ENCODE measurements at places on chromosomes 16 and 17.
A peak's percentile ranks its signal among the peaks of the same experiment; 100 is the strongest.

GRCh38 chr16:924806-925205 lies 46.0 kb downstream of the LMF1 start:
- DNase-seq = no peak

- DNase-seq = no peak
Measured at GRCh38 chr17:28618464-28618863, 4.5 kb upstream of the RSKR start.

DNA sequence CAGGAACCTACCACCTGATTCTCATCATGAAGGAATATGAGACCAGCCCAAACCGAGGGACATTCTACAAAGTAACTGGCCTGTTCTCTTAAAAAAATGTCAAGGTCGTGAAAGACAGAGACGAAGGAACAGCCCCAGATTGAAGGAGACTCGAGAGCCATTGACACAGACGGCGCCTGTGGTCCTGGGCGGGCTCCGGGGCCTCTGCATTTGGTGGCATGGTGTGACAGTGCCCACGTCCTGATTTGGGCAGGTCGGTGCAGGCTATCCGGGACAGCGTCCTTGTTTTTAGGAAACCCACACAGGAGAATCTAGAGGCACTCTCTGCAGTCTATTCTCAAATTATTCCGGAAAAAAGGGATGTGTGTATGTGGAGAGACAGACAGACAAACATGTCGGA lies 64.1 kb downstream of the ADCY9 start:
- DNase-seq = no peak

GRCh38 chr17:48611681-48612455 lies 1.1 kb upstream of the HOXB7 start:
- no peak for DNase-seq

- DNase-seq = no peak
Measured at GRCh38 chr16:72241930-72242329, 70.0 kb upstream of the PMFBP1 start.

DNA sequence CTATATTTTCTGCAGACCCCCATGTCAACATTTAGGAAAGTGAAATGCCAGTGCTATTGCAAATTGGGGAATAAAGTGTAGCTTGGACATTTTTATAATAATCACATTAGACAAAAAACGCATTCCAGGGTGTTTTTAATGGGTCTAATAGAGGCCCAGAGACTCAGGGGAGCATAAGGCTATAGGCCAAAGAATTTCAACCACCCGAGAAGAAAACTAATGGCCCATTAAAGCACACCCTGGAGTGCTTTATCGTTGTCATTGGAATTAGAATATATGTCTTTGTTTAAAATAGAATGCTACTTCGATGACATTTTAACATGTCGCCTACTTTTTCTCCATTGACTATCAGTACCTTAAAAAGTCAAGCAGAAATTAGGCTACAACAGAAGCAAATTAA lies 414.1 kb upstream of the CDH8 start:
- no peak for DNase-seq

DNA sequence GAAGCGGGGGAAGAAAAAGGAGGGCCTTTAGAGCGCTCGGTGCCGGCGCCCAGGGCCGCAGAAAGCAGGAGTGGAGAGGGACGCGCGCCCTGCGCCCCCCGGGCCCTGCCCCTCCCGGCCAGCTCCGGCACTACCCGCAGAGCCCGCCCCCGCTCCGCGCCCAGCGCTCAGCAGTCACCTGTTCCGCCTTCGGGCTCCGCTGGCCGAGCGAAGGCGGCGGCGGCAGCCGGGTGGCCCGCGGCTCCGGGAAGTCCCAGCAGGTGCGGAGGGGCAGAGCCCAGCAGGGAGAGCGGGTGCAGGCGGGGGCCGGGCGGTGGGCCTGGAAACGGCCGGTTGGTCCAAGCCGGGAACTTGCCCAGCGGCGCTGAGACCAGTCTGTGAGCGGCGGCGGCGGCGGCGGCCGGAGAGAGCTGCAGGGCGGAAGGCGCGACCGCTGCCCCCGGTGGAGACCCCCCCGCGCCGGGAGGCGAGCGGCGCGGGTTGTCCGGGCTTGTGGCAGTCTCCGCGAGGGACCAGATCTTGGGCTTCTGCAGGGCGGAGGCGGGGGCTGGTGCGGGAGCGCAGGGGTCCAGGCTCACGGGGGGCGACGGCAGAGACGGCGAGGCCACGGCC lies 2.2 kb downstream of the IRX3 start:
- no peak for DNase-seq

DNA sequence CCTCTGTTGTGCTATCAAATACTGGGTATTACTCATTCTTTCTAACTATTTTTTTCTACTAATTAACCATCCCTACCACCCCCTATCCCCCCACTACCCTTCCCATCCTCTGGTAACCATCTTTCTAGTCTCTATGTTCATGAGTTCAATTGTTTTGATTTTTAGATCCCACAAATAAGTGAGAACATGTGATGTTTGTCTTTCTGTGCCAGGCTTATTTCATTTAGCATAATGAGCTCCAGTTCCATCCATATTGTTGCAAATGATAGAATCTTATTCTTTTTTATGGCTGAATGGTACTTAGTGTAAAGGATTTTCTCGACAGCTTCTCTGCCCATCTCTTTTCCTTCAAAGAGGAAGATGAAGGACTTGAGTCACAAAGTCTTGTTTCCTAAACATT lies 138.0 kb upstream of the CPHXL start:
- DNase-seq = no peak

DNA sequence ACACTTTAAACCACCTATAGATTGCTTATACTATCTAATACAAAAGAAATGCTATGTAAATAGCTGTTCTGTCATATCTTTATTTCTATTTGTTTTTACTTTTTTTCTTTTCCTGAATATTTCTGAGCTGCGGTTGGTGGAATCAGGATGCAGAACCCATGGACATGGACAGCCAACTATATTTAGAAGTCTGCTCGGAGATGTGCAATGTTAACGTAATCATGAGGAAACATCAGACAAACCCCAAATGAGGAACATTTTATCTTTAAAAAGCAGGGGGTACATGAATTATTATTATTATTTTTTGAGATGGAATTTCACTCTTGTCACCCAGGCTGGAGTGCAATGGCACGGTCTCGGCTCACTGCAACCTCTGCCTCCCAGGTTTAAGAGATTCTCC lies 31.4 kb upstream of the GHDC start:
- DNase-seq = no peak

DNA sequence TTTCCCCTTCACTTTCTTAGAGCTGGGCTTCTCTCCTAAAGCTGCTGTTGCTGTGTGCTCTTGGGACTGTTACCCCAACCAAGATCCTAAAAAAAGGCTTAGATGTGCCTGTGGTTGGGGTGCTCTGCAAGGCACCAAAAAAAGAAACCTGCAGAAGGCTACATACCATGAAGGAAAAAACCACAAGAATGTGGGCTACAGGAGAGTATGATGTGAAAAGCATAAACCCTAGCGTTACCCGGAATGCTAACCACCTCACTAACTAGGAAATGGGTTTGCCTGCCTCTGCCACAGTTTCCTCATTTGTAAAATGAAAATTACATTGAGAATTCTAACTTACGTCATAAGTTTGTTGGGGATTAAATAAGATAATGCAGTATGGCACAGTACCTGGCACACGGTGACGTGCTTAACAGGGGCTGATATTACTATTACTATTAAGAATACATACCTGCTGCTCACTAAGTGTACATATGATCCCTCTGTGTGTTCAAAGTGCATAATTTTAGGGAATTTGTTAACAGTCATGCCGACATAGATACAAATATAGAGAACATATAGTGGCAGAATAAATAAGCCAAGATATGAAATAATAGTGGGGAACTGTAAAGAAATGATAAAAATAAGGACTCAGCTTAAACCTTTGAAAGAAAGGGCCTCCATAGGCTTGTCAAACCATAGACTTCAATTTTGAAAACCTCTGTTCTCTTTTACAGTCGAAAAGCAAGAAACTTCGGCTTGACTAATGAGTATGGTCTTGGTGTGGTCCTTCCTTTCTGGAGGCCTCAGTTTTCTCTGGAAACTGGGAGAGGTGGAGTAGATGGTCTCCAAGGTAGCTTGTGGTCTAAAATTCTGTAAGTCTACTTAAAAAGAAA lies 177.8 kb upstream of the TBX2 start:
- no peak for DNase-seq

- no peak for DNase-seq
Measured at GRCh38 chr17:73394512-73395450, 83.0 kb upstream of the CDC42EP4 start.

- no peak for DNase-seq
Measured at GRCh38 chr16:79081297-79082066, 519.1 kb downstream of the MAF start.

DNA sequence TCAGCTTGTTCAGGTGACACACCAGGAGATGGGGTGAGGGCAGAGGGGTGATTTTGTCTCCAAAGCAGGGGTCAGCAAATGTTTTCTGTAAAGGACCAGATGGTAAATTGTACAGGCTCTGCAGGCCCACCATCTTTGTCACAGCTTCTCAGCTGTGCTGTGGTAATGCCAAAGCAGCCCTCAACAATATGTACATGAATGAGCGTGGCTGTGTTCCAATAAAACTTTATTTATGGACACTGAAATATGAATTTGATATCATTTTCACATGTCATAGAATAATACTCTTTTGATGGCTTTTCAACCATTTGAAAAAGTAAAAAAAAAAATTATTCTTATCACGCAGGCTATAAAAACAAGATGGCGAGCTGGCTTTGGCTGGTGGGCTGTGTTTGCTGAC lies 206.4 kb upstream of the RPL38 start:
- DNase-seq = no peak

DNA sequence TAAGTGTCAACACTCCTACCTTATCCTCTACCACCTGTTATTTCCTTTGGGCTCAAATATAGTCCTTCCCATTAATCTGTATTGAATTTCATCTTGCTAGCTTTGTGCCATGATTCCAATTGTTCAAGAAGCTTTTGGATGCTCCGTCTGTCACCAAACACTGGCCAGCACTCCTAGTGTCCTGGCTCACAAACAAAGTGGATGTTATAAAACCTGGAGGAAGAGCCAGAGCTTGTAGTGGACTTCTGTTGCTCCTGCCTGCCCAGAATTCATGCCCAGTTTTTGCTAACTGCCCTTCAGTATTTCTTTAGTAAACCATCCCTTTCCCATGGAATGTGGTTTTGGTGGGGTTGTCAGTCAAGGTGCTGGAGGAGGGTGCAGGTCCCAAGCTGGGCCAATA lies 77.2 kb upstream of the HS3ST2 start:
- no peak for DNase-seq

DNA sequence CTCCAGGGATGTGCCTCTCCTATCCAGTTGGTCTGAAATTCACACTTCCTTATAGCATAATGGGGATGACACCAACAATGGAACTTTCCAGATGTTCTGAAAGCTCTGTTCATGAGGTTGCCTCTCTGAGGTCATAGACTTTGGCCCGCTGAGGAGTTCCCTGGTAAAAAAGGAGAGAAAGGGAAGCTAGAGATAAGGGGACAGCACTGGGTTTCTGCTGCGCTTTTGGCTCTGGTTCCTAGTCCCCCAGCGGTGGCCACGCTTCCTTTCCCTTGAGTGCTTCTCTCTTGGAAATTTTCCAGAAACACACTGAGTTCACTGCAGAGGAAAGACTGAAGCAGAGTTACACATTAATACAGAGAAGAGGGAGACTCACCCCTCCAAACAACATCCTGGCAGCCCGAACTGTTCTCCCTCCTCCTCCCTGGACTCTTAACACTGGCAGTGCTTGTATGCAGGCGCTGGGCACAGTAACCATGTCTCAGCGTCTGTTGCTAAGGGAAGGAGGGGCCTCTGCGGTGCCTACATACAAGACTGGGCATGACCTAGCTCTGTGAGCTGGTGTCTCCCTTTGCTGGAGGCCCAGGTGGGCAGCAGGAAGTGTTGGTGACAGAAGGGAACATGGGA lies at the start of gene DNAH3:
Gene DNAH3 (minus strand): TSS at position 472 of the 627 bp plus-strand sequence. CDS start 527 bp downstream, outside the sequence.
- no peak for DNase-seq

- no peak for DNase-seq
Measured at GRCh38 chr17:33234930-33235685, 58.0 kb downstream of the ASIC2 start.

DNA sequence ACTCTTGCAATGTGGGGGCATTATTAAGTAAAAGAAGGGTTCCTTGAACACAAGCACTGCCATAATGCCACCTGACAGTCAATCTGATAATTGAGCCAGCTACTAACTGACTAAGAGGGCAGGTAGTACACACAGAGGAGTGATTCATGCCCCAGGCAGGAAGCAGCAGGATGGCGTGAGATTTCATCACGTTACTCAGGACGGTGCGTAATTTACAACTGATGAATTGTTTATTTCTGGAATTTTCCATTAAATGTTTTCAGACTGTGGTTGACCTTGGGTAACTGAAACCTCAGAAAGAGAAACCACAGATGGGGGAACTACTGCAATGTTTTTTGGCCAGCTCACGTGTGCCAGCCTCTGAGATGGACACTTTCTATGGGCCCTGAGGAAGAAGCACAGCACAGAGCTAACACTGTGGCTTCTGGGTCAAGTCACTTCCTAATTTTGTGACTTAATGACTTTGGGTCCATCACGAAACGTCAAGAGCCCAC lies 46.7 kb downstream of the C17orf67 start:
- DNase-seq = peak; percentile 3

DNA sequence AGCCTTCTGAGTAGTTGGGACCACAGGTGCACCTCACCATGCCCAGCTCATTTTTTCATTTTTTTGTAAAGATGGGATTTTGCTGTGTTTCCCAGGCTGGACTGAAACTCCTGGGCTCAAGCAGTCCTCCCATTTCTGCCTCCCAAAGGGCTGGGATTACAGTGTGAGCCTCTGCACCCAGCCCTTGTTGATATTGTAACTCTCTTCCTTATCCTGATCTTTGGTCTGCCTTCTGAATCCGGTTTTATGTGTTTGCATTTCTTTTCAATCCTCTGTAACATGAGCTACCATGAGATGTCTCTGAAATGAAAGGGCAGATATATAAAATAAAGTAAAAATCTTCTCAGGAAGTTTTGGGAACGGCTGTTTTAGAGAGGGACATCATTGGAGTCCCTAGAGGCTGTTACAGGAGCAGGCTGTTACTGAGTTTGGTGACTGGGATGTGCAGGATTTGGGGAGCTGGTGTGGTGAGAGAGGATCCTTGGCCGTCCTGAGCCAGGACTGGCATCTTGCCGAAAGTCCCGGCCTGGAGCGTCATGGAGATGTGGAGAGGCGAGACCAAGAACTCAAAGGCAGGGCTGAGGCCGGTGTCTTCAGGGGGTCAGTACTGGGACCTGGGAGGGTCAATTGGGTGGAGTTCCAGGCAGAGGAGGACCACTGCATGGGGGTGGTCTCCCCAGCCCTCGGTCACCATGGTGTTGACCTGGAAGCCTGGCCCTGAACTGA lies 39.4 kb downstream of the ATP2C2 start:
- no peak for DNase-seq

GRCh38 chr17:79739148-79740062 lies 8.7 kb downstream of the ENPP7 start:
- DNase-seq = no peak
